ENCODE measurements at places on chromosomes 3 and 15. TPM values are rescaled to one million over a fixed set of nuclear protein-coding genes. Genes with fewer than 3 reads are reported as not detected.

DNA sequence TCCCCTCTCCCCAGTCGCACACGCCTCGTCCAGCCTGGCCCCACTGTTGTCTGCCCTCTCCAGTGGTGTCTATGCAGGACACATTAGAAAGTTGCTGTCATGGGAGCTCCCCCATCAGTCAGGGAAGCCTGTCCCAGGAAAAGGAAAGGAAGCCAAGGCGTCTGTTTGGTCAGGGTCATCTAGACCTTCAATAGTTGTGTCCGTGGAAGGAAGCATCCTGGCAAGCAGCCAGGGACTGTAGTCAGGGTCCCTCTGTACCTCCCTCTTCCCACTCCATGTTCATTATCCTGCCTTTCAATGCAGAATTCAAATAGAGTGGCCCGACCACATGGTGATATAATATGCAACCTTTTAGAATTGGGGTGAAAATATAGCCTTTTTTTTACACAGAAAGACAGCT is 60.7 kb upstream of the RAB6B start:
- no peak for DNase-seq

DNA sequence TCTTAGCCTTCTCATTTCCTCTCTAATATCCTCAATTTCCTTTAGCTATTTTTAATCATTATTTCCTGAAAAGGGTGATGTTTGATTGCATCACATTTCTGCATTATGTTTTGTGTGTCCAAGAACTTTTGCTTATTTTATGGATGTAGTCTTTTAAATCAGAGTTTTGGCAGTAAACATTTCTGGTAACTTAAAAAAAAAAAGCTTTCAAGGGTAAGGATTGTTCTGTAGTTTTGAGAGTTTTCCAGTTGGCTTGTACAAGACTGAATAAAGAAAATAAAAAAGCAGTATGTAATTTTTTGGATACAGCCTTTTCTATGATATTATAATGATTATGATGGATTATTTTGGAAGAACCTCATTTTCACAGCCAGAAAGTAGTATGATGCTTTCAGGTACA is 99.4 kb downstream of the DHX36 start:
- DNase-seq, result no peak

The PAQR9 gene
- total RNA-seq, result 0.27 TPM

DNA sequence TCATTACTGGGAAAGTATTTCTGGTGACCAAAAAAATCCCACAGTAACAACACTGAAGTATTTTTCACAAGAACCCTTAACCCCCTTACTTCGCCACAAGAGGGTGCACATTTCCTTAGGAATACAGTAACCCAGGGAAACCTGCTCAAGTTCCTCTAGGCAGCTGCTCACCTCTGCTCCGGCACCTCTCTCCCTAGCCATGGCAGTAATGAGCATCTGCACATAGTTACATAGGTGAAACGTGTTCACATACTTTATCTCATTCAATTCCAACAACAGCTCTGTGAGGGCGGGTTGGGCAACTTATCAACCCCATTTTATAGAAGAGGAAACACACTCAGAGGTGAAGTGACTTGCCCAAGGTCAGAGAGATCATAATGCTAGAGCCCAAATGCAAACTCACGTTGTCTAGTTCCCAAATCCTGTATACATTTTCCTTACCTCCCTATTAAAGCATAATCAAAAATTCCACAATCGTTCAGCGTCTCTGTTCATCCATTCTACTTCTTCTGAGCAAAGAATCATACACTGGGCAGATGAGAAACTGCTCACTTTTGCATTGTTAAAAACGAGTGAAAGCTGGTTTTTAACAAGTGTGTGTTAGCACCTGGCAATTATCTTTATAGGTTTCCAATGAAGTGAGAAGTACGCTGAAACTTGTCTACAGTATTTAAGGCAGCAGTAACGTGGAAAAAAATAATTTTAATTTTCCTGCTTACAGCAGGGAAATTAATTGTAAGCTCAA is 90.7 kb downstream of the IGF2BP2 start:
- peak; percentile 20 for DNase-seq

The MUSTN1 gene
- total RNA-seq, result 385 TPM

DNA sequence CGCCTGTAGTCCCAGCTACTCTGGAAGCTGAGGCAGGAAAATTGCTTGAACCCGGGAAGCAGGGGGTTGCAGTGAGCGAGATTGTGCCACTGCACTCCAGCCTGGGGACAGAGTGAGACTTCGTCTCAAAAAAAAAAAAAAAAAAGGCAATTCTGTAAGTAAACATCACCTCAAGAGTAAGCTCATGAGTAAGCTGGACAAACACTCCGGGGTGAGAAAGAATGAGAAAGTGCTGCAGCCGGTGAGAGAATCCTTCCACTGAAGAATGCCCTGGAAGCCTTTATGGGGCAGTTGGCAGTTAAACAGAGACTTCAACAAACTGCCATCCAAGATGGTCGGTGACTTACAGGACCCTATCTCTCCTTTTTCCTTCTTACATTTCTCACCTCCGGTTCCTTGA is 47.5 kb downstream of the FEZF2 start:
- DNase-seq, result no peak

DNA sequence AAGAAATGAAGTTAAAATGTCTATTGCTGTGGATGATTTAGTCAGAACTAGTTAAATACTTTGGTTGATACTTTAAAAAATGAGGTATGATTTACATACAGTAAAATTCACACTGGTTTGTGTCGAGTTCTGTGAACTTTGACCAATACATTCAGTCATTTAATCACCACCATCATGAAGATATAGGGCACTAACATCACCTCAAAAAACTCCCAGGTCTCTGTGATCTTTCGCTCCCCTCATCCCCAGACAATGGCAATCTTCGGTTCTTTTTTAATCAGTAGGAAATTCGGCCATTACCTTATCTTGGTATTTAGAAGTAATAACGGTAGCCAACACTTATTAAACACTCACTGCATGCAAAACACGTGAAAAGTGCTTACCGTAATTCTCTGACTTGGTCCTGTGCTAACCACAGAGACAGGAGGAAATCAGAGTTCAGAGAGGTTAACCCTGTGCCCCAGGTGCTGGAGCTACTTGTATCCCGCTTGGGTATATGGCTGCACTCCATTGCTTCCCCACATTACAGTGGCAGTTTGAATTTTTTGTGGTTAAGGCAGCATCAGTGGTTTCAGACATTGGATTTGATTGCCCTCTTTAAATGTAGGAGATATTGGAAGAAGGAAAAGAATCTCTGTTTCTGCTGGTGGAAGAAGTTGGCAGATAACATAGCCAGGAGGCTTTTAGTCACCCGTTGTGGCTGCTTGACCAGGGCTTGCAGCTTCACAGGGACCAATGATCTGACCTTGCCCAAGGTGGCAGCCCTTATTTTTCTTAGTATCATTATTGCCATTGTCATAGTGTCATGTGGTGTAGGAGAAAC is 4.2 kb downstream of the PLCL2 start:
- DNase-seq, result no peak

DNA sequence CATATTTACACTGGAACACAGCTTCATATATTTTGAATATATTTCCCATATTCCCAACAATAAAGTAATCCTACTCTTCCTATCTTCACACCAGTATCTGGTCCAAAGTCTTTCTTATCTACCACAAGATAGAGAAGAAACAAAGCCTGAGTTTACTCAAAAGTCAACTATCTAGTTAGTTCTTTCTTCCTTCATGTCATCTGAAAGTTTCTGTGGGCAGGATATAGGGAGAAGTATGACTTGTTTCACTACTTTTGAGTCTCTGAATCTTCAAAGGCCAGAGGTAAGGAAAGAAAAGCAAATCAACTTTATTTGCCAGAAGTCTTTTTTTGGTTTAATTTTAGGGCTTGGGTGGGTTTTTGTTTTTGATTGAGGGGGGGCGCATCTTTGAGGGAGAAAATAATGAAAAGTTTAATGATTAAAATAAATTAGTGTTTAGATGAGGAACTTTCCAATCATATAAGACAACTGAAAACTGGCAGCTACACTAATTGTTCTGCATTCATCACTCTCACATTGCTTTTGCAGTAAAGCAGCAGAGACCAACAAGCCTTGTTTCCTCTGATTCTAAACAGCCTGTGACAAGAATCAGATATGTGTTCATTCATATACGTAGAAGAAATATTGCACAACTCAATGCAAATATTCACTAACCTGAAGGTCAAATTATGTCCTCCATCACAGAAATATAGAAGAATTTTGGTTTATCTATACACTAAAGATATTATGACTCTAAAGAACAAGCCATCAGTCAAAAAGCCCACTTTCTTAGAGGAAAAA is 421.4 kb downstream of the SHQ1 start:
- no peak for DNase-seq

The SPTBN5 gene
- 0.05 TPM for total RNA-seq

DNA sequence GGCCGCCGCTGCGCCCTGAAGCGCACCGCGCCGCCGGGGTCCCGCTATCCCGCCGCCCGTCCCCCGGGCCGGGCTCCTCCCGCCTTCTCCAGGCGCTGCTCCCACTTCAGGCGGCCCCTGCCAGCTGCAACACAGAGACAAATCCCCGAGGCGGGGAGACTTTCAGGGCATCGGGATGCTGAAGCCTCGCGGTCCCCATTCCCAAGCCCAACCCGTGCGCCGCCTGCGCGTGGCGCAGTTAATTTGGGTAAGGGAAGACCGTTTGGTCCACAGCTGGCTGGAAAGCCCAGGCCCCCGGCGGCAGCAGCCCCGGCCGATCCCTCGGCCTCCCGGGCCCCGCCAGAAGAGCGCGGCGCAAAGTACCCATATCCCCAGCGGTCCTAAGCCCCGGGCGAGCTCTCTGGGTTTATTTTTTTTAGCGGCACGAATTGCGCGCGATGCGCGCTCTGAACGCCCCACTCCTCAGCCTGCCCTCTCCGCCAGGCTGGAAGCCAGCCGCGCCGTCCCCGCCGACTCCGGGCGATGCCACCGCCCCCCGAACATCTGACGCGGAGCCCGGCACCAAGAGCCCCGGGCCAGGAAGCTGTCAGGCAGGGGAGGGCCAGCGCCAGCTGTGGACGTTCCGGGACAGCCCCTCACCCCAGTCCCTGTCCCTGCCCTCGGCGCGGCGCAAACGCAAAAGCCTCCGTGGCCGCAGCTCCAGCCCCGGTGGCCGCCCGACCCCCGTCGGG is 517 bp downstream of the FBN1 start:
- DNase-seq, result no peak

DNA sequence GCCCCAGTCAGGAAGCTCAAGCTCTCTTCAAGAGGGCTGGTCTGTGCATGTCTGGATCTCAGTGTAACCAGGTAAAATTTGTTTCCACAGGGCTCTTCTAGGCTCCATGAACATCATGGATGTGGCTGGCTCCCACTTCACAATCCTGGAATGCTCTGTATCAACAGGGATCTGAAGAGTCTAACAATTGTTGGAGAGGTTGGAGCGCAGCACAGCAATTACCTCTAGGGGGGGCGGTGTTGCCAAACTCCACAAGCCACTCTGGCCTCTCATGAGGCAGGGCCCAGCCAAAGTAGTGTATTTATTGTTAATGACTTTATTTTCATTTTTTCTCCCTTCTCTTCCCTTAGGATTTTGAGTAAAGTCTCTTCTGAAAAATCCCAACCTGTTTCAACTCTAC is 6.1 kb upstream of the EIF2B5 start:
- no peak for DNase-seq

DNA sequence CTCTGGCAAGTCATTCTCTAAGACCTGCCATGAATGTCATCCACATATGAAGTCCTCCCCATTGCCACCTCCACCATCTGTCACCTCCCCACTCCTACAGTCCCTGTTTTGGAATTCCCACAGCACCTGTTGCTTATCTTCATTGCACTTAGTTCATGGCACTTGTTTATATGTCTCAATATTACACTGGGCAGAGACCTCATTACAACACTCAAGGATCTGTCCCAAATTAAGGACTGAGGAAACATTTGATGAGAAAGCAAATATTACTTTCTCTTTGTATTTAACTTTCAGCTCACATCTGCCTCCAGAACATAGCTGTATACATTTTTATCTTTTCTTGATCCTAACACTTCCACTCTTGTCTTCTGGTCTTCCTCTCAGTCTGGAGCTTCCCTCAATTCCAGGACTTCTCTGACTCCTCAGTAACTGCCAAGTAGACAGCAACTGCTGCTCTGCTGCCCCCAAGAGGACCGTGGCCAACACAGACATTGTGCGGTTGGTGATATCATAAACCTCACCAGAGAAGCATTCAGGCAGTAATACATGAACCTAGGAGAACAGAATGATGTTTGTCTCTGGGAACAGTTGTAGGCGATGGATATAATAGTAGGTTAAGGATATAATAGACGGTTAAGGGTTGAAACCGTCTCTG is 45.0 kb upstream of the FGF12 start:
- DNase-seq, result no peak

DNA sequence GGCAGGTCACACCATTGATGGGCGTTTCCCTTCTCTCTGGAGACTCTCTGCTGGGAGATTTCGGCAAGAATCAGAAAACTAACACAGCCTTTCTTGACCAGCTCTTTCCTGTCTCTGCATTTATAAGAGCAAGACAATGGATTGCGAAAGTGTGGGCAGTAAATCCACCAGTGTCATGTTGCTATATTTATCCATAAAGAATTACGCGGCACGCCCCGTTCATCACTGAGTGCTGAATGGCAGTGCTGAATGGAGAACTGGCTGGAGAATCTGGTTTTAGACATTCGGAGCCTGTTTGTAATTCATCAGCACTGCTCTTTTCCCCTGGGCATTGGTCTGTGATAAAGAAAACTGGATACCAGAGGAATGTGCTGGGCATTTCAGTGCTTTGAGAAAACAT is 2.0 kb upstream of the CEMIP start:
- DNase-seq, result peak; percentile 41

GRCh38 chr3:134603480-134603879 is 47.3 kb downstream of the KY start:
- no peak for DNase-seq

- no peak for DNase-seq
These were observed 578 bp upstream of the CEMIP start for GRCh38 chr15:80778621-80778963.

DNA sequence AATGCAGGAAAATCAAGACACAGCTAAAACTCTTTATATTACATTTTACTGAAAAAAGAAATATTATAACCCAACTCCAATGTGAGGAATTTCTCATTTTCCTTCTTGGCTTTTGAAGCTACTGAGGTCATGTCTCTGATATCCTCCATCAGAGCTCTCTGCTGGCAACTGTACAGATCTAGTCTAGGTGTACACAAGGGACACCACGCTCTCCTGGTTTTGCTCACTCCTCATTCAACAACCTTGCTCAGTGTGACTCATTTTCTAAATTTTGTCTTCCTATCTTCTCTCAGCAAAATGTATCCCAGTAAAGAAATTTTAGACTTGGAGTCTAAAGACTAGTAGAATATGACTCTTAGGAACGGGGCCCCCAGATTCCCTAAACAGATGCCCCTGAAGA is 144.3 kb downstream of the KCNMB2 start:
- no peak for DNase-seq

The KBTBD13 gene
- total RNA-seq, result 1.4 TPM

The TLR9 gene
- total RNA-seq, result 0.07 TPM

The EBLN2 gene
- 0.95 TPM for total RNA-seq

GRCh38 chr3:184166671-184167070 is 8.0 kb upstream of the AP2M1 start:
- no peak for DNase-seq

GRCh38 chr3:69871251-69871650 is 128.3 kb upstream of the SAMMSON start:
- DNase-seq, result peak; percentile 79

- no peak for DNase-seq
These were observed 266.1 kb downstream of the CGGBP1 start for GRCh38 chr3:87792534-87793336.

The ANKRD63 gene
- total RNA-seq, result not detected
